ENCODE measurements at places on chromosomes 13 and 19. TPM values are rescaled to one million over a fixed set of nuclear protein-coding genes. Genes with fewer than 3 reads are reported as not detected.
A peak's percentile ranks its signal among the peaks of the same experiment; 100 is the strongest.

SLC25A23 gene
- total RNA-seq, result 31.1 TPM

ZNF230 gene
- 2.1 TPM for total RNA-seq

- no peak for ATAC-seq
Measured at GRCh38 chr13:20669162-20669561, 34.3 kb upstream of the IL17D start.

GRCh38 chr19:38151242-38151641 lies 72.8 kb downstream of the DPF1 start:
- ATAC-seq, result no peak

DNA sequence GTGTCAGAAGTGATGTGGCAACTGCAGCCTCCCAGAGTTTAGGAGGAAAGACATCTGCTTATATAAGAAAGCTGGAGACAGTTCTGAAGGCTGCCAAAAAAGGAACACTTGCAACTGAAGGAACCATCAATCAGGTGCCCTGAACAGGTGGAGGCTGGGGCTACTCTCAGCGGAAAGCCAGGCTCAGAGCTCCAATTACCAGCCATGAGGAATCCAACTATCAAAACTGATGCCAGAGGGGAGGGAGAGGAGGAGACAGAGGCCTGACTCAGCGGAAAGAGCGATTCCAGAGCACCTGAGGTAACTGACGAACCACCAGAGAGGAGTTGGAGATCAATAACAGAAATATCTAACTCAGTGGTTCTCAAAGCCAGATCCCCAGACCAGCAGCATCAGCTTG lies 24.3 kb downstream of the LEUTX start:
- no peak for ATAC-seq

- peak; percentile 70 for ATAC-seq
Measured at GRCh38 chr19:33298146-33298911, 4.0 kb downstream of the CEBPA start.

- no peak for ATAC-seq
Measured at GRCh38 chr19:4971424-4971793, 2.5 kb downstream of the KDM4B start.

Data from esophagus mucosa (tissue), 1 donor.